ENCODE measurements at places on chromosomes 13 and 19.

- DNase-seq, result peak; percentile 83
These were observed 16.1 kb downstream of the LGALS16 start for GRCh38 chr19:39671739-39672363.

DNA sequence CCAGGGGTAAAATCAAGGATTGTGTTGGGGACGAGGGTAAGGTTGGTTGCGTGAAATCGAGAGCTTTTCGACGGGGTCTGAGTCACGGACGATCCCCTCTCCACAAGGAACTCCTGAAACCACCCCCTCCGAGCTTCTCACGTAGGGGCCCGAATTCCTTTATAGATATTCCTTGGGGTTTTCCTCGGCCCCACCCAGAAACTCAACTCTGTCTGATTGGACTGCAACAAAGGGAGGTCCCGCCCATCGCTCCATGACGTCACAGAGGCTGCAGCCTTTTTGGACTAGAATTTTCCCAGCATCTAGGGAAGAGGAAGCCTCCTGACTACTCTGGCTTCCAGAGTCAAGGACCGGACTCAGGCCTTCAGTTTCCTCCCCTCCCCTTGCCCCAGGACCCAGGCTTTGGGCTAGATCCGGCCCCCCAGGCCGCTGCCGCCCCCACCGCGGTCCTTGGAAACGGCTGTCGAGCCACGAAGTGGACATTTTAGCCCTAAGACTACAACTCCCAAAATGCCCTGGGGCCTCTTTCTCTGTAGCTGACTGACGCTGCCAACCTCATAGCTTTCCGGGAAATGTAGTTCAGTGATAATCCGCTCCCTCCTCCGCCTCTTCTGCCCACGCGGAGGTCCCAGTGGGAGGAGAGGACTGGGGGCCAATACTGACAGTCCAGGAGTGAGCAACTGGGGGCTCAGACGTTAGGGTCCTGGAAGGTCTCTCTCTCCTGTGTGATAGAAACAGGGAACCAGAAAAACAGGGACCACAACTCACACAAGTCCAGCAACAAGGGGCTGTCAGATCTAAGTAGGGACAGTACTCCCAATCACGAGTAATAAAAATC, at the start of gene IZUMO1:
IZUMO1 (minus strand) TSS at position 172 of the 838 bp plus-strand sequence. CDS start 1,050 bp downstream, outside the sequence.
- peak; percentile 96 for DNase-seq

DNA sequence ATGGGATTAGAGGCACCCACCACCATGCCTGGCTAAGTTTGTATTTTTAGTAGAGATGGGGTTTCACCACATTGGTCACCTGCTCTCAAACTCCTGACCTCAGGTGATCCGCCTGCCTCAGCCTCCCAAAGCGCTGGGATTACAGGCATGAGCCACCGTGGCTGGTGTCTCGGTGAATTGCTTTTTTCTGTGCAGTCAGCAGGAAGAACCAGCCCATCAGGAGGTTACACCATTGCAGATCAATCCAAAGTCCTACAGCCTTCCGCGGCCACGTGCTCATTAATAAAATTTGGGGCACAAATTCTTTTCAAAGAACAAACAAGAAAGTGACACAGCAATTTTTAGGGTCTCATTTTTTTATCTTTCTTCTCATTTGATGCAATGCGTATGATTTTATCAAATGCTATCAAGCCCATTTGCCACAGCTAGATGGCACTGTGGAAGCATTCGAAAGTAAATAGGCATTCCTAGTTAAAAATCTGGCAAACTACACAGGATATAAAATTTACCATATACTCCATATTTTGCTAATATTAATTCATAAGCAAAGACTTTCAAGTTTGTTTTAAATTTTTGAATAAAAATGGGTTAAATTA, 54.4 kb upstream of the ZNF835 start:
- no peak for DNase-seq

GRCh38 chr13:44573790-44574465, 2.2 kb downstream of the TSC22D1 start:
- peak; percentile 50 for DNase-seq

Measured in NCI-H82 (cell line).